ENCODE measurements at places on chromosomes 2 and 18.

GRCh38 chr2:128501006-128501690 lies 182.5 kb upstream of the HS6ST1 start:
- no peak for DNase-seq

DNA sequence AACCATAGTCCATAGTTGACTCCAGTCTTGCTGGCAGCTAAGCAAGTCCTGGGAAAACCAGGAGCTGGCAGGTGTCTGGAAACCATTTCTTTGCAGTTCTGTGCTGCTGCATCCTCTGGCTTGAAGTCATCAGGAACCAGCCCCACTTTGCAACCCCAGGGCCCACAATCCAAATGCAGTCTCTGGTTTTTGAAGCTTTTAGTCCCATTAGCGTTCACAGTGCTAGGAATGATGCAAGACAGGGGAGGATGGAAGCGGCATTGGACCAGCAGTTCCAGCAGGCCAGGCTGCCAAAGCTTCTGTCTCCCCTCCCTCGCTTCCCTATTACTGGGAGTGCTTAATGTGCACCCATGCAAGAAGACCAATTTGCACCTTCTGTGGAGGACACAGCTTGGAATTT lies 106.4 kb downstream of the ZBTB7C start:
- DNase-seq, result no peak

DNA sequence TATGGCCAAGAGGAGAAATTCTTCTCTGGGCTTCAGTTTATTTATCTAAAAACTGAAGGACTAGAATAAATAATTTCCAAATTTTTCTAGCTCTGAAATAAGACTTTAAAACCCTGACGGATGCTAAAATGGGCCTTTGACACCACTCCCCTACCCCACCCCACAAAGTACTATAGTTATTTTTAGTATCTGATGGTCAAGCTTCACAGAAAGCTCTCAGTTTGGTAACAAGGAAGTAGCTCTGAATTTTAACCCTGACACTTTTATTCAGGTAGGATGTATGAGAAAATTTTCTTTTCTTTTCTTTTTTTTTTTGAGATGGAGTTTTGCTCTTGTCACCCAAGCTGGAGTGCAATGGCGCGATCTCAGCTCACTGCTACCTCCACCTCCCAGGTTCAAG lies 2.4 kb downstream of the RBKS start:
- no peak for DNase-seq

DNA sequence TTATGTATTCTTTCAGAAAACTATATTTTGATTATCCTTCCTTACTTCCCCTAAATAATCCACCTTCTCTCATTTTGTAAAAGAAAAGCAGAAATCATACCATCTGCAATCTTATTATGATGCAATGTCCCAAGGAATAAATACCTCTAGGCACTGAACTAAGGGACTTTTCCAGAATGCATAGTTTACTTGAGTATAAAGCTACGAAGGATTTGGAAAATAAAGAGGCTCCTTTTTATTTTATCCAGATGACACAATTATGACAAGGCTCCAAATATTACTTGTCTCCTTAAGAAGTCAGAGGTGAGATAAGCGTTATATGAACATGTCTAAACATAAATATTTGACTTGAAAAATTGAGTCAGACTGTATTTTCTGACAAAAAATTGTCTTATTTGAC lies 72.1 kb downstream of the COL3A1 start:
- DNase-seq, result no peak

DNA sequence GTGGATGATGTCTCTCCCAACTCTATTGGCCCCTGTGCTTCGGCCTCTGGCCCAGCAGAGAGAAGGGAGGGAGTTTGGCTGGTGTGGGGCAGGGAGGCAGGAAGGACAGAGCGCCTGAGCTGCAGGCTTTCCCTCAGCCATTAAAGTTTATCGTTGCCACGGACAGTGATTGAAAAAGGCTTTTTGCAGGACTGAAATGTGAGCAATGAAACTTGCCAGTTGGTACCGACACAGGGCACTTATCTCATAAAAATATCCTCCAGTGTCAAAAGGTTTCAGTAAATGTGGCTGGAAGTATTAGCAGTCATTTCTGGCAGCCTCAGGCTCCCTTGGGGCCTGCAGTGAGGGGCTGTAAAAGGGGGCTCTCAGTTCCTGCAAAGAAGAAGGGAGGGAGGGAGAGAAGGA lies 169.2 kb downstream of the GLI2 start:
- no peak for DNase-seq

DNA sequence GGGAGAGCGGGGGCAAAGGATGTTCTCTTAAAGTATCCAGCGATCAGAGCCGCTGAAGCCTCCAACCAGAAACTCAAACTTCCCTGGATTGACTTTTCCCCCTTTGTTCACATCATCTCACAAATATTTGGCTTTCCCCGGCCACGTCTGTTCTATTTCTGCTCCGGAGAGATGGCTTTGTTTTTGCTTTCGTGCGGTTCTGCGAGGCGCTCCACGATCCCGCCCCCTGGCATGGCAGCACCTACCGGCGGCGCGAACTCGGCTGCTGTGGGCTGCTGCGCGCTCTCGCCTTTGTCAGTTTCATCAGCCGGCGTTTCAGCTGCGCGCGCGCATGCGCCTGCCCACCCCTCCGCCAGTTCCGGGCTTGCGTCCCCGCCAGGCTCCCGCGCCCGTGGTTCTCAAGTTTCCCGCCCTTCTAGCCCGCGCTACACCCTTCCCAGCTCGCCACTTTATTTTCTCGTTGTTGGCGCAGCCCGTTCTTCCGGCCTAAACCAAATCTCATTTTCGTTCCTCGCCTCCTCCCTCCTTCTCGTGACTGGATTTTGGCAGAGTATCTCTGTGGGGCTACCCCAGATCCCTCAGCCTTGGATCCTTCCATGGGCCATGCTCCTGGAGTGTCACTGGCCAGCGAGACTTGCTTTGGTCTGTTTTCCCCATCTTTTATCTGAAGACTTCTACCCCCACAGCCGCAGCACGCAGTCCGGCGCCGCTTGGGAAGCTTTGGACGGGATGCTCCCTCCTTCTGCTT lies 98.0 kb downstream of the INSIG2 start:
- DNase-seq, result peak; percentile 78

GRCh38 chr2:168155046-168155445 lies 92.3 kb downstream of the STK39 start:
- no peak for DNase-seq

DNA sequence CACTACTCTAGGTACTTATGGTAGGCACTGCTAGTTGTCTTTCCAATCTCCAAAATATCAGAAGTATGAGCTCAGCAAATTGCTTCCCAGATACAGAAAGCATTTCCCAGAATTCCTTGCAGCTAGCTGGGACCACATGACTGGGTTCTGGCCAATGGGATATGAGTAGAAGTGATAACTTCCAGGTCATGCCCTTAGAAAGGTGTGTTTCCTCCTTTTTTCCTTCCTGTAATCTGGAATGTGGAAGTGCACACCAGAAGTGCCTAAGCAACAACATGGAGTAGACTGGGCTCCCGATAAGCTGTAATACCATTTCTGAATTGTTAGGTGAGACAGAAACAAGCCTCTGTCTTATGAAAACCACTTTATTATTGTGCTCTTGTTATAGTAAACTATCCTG lies 279.8 kb downstream of the ZNF385B start:
- DNase-seq, result peak; percentile 11

Data from T47D (cell line).